NCI-H1930 (cell line): ENCODE measurements at places on chromosomes 6 and 20.

- DNase-seq = no peak
Measured at GRCh38 chr6:157724960-157725741, 97.9 kb upstream of the SNX9 start.

DNA sequence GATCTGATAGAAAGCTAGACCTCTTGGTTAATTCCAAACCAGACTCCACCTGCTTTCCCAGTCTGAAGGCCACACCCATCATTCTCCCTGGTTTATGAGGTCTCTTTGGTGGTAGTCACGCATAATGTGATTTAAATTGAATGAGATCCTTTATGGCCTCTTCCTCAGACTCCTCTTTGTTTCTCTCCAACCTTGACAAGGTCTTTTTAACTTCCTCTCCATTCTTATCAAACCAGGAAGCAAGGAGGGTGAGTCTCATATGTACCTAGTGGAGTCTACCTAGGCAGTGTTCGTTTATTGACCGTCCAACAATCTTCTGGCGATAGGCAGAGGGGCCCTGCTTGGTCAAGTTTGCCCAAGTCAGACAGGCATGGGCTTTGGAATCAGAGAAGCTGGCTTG is 184.2 kb upstream of the LAMP5 start:
- DNase-seq = no peak

DNA sequence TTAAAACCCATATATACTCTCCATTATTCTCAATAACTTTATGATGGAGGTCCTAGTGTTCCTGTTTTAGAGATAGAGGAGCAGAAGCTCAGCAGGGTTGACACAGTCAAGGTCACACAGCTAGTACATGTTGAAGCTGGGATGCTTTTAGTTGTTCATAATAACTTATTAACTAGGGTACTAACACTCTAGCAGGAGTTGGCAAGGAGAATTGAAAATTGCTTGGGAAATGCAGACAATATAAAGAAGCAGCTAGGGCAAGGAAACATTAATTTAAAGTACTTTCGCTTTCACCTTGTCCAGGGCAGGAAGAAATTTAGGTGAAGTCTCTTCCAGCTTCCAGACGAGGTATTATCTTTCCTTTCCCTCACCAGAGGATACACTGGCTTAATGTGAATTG is 133.7 kb downstream of the RCAN2 start:
- DNase-seq = no peak

- no peak for DNase-seq
Measured at GRCh38 chr20:22402550-22402949, 181.8 kb downstream of the FOXA2 start.

- DNase-seq = peak; percentile 15
Measured at GRCh38 chr6:73854998-73855718, 159.2 kb downstream of the CD109 start.

- no peak for DNase-seq
Measured at GRCh38 chr6:22253955-22254655, 42.7 kb downstream of the PRL start.

DNA sequence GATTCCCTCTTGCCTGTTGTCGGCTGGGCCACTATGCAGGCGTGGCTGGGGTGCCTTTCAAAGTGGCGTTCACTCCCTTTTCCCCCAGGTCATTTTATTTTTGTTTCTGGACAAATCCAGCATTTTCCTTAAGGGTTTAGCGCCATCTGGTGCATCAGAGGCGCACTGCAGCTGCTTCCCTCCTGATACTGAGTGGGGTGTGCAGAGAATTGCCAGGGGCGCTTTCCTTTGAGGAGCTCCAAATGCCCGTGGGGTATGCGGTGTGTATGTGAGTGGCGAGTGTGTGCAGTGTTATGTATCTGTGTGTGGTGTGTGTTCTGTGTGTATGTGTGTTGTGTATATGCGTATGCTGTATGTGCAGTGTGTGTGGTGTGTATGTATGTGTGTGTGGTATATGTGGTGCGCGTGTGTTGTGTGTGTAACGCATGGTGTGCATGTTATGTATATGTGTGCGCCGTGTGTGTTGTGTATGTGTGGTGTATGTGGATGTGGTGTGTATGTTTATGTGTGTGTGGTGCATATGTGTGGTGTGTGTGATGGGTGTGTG is 100.1 kb upstream of the AGPAT4 start:
- peak; percentile 9 for DNase-seq
